ENCODE measurements at places on chromosomes 7 and 10.

DNA sequence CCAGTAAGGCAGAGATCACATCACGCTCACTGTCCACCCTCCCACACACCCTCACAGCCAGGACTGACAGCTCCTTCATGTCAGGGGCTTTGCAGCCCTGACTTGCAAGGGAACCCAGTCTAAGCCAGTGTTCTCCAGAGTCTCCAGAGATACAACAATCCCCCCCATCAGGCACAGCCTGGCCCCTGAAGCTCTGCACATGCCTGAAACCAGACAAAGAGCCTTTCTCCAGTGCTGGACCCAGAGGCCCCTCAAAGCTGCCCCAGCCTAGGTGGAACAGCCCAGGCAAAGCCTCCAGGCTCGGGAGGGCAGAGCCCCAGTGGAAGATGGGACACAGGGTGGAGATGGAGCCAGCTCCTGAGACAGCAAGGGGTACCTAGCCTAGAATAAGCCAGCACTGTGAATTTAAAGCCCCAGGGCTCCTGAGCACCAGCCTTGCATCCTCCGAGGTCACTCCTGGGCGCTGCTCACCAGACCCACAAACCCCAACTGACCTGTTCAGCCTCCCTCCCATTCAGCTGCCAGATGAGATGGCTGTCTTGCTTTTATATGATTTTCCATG lies 50.2 kb downstream of the GRID1 start:
- DNase-seq: no peak

- DNase-seq: no peak
Observed at GRCh38 chr7:80131675-80132435, 2.8 kb upstream of the GNAI1 start.

- no peak for DNase-seq
Observed at GRCh38 chr7:3510101-3511020, 209.3 kb downstream of the SDK1 start.

GRCh38 chr7:73865738-73866445 lies 4.9 kb downstream of the TMEM270 start:
- no peak for DNase-seq

- no peak for DNase-seq
Observed at GRCh38 chr10:24744946-24745345, 21.3 kb upstream of the ARHGAP21 start.

- no peak for DNase-seq
Observed at GRCh38 chr10:115441907-115442545, 348.9 kb downstream of the ATRNL1 start.

- DNase-seq: no peak
Observed at GRCh38 chr7:55573234-55573900, 1.1 kb upstream of the VOPP1 start.

DNA sequence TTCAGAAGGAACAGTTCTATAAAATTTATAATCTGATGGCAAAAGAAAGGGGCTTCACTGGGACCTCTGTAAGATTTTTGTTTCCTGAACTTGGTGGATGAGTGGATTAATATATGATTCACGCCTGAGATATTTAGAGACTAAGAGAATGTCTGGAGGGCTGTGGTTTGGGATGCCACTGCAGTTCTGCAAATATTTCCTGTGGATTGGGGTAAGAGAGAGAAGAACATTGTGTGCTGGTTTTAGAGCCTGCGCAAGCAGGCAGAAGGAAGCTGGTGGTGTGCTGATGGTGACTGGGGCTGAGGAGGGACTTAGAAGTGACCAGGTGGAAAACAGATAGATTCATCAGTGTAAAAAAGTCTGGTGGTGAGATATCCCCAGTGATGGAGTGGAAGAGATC lies 87.0 kb downstream of the SUGCT start:
- DNase-seq: no peak

- DNase-seq: no peak
Observed at GRCh38 chr10:43901744-43902504, 253.2 kb upstream of the ZNF32 start.

DNA sequence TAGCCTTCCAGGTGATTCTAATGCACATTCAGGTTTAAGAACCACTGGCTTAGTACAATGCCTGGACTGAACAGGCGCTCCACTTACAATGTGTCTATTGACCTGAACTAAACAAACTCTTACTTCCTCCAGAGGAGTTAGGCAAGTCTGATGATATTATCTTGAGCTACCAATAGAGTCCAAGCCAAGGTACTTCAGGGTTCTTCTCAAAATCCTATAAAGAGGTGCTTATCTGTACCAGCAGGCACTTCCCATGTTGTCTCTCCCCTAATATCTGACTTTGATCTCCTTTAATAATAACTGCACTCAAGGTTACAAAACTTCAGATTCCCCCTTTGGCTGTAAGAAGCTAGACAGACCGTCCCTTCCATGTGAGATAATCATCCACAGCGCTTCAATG lies 157.0 kb upstream of the SVIL start:
- no peak for DNase-seq

All from activated gamma-delta T cell treated with Interleukin-2 at 50 U/mL for 16 hours (primary cell).